Right lung (tissue), 10 donors: ENCODE measurements at places on chromosomes 1 and 21. TPM values are rescaled to one million over a fixed set of nuclear protein-coding genes. Genes with fewer than 3 reads are reported as not detected.

C4BPB gene
- 0.64 TPM for polyA plus RNA-seq

- no peak for DNase-seq
These were observed 18.6 kb upstream of the KCNQ4 start for GRCh38 chr1:40764981-40765380.

NCF2 gene
- 6.7 TPM for polyA plus RNA-seq

- no peak for DNase-seq
These were observed 184.5 kb downstream of the RUNX1 start for GRCh38 chr21:34864370-34865149.

PEX11B gene
- 50.1 TPM for polyA plus RNA-seq

SLC44A5 gene
- polyA plus RNA-seq: 3.1 TPM

PRAMEF33 gene
- not detected for polyA plus RNA-seq

DNA sequence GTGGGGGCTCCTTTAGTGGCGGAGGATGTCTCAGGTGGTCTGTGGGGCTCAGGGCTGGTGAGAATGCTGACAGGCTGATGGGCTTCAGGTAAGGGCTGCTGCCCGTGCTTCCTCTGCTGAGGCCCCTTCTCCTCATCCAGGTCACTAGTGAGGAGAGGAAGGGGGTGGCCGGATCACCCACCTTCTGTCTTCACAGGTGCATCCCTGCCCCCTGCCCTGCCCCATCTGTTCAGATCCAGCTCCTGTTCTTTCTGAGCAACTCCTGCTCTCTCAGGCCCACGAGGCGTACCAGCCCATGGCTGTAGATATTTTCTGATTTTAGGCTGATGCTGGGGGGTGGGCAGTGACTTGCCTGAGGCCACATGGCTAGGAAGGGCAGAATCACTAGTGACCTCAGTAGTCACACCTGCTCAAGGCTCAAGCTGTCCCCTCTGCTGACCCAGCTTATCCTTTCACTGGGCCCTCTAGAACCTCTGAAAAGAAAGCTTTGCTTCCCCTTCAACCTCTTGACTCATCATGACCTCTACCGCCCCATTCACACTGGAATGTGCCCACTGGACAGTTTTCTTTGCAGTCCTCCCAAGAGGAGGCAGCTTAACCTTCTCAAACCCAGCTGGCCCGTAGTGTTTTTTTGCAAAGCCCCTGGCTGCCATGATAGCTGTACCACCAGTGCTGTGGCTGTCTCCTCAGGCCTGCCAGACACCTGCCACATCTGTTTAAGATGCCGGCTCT lies 14.8 kb downstream of the DCST2 start:
- DNase-seq: no peak

TRIM17 gene
- 3.8 TPM for polyA plus RNA-seq

GRCh38 chr1:233439721-233440120 lies 112.2 kb downstream of the MAP3K21 start:
- no peak for DNase-seq

CCDC27 gene
- polyA plus RNA-seq: 0.19 TPM

AMY1A gene
- 2.1 TPM for polyA plus RNA-seq

- no peak for DNase-seq
These were observed 492.6 kb downstream of the LMO4 start for GRCh38 chr1:87821335-87821697.

DNA sequence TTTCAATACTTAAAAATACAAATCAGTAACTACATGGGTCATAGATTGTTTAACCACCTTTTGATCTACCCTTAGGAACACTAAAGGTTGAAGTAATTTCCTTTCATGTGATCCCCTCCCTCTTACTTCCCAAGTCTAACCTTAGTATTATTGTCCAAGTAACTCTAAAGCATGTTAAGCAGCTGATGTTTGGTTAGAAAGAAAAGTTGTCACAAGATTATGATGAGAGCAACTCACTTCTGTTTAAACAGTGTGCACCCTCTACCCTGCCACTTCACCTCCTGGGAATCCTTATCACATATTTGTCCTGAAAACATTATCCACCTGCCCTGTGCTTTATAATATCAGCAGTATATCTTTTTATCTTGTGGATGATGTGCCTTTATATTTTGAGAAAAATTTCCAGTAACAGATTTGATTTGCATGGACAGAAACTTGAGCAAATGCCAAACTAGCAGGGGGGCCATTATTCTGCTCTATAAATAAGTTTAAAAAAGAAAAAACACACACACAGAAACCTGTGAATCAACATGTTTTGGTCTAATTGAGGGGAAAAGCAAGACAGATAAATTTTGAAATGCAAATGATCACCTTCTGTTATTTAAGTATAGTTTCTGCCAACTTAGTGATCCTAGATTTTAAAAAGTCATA lies 194.3 kb downstream of the RPS6KC1 start:
- no peak for DNase-seq
